ENCODE measurements at places on chromosomes 6 and 20.

GRCh38 chr6:95973976-95974375 is 41.8 kb upstream of the FUT9 start:
- no peak for DNase-seq

DNA sequence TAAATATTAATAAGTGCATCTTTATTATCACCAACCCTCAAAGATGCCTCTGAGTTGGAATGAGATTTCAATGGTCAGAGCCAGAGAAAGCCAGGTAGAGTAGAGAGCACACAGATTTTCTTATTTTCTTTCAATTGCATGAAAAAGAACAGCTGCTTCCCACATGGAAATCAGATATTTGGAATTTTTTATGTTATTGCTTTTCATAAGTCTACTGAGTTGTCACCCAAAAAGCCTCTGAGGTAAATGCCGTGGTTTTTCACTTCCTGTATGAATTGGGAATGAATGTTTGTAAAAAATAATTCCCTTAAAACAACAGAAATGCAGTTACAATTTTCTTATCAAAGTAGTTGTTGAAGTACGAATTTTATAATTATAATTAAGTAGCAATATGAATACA is 563.1 kb downstream of the RFPL4B start:
- no peak for DNase-seq

DNA sequence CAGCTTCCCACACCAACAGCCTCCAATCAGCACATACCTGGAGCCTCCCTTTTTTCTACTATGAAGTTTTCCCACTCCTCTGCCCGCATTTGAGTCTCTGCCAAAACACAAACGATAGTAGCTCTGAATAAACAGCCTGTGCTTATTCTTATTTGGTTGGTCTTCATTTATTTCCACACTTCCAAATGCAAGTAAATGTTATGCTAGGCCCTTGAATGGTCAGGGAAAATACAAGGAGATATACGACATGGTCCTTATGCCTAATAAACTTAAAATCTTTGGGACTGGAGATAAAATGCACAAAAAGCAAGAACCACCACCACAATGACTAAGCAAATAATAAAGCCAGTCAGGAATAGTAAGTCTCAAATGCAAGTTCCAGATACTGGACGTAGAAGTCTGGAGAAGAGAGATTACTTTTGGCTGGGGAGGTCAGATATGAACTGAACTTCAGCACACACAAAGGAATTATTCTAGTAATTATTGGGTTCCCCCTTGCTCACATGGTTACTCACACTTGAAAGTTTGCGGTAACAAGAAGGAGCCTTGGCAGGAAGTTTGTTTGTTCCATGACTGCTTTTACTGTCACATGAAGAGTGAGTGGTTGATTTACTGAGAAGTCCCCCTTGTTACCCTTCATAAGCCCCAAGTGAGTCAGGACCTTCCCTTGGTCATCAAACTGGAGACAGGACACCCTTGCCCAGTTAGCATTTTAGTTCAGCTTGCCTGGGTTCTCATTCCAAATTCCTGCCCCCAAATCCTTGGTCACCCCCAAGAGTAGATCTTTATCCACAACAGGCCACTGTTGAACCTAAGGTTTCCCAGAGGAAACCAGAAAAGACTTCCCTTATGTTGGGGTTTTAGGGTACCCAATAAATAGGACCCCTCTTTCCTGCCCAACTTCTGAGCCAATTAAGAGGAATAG is 511.2 kb upstream of the JARID2 start:
- peak; percentile 88 for DNase-seq

- DNase-seq: no peak
Observed at GRCh38 chr20:22690616-22691179, 106.3 kb upstream of the FOXA2 start.

GRCh38 chr20:17807651-17808050 is 107.9 kb downstream of the BANF2 start:
- DNase-seq: no peak

DNA sequence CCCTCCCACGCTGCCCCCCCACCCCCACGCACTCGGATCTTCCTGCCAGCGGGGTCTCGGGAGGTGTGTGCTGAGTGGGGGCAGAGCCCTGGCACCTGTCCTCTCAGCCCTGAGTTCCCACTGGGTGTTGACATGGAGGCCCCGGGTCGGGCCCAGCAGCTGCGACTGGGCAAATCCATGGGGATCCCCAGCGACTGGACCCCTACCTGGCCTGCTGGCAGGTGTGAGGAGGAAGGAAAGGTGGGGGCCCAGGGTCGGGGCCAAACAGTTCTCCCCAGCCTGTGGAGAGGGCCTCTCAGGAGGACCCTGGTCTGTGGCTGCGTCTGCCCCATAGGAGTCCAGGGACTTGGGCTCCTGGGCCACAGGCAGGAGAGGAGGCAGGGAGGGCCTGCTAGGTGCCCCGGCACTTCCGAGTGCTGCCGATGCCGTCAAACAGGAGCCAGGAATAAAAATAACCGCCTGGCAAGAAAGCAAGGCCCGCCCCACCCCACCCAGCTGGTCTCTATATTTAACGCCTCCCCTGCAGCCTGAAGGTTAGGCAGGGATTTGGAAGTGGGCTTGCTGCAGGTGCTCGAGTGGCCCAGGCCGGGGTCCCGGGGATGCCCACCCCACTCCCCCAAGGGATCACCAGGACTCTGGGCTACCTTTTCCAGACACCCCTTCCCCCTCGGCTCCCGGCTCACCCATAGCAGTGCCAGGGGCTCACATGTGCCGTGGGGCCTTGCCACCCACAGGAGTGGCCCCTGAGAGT is 1.4 kb upstream of the EEF1A2 start:
- DNase-seq: no peak

DNA sequence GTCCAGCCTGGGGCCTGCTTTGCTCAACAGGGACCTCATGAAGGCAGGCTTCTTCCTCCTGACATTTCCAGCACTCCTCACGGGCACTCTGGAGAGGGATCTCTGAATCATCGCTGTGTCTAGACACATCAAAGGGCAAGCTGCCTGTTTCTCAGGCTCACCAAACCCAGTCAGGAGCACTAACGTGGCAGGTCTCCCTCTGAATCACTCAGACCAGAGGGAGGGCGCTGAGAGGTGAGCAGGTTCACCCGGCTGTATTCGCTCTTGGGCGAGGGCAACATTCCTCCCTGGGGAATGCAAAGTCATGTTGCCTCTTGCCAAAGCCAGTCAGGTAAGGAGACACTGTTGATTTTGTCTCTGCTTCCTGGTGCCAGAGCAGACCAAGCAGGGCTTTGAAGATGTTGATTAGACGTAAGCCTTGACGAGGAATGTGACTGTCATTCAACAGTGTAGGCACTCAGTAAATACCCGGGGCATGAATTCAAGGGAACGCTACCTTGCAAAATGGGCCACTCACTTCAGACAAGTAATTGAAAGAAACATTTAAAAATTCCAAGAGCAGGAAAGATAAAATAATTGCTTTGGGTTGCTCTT is 50.1 kb downstream of the CYP24A1 start:
- peak; percentile 41 for DNase-seq

- no peak for DNase-seq
Observed at GRCh38 chr6:121395736-121396135, 39.7 kb upstream of the GJA1 start.

GRCh38 chr6:108619431-108620197 is 58.9 kb downstream of the FOXO3 start:
- DNase-seq: peak; percentile 20
